ENCODE measurements at places on chromosomes 7 and 10. TPM values are rescaled to one million over a fixed set of nuclear protein-coding genes. Genes with fewer than 3 reads are reported as not detected.

DNA sequence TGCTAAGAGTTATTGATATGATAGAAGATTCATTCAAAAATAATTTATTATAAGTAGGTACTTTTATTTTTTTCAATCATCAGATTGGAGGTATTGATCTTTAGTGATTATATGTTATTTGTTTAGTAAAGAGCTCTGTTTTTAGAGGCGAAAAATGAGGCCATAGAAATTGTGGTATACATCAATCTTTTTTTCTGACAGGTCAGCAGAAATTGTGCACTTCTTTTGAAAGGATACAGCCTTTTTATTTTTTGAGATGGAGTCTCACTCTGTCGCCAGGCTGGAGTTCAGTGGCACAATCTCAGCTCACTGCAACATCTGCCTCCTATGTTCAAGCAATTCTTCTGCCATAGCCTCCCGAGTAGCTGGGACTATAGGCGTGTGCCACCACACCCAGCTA is 292.1 kb downstream of the BAMBI start:
- no peaks in the 10 kb centered on the region for H3K4me1 ChIP-seq
- no peaks in the 10 kb centered on the region for H3K27me3 ChIP-seq
- H3K4me3 ChIP-seq: no peak overlapping the region
- DNase-seq: no peak
- no peaks in the 10 kb centered on the region for H3K36me3 ChIP-seq

- peaks cover 22% of the 10 kb centered on the region for H3K4me1 ChIP-seq
- H3K27me3 ChIP-seq: no peaks in the 10 kb centered on the region
- DNase-seq: no peak
- H3K27ac ChIP-seq: no peak overlapping the region
- H3K4me3 ChIP-seq: no peak overlapping the region
- H3K36me3 ChIP-seq: no peaks in the 10 kb centered on the region
Observed at GRCh38 chr7:20301311-20301939, 29.3 kb upstream of the ITGB8 start.

The GNGT1 gene
- not detected for total RNA-seq

The GJD4 gene
- total RNA-seq: not detected

The KNDC1 gene
- total RNA-seq: 1.2 TPM

All from esophagus muscularis mucosa (tissue), 4 donors.